ENCODE measurements at places on chromosomes 12 and 14.

GRCh38 chr14:30719137-30719536 is 97.0 kb downstream of the SCFD1 start:
- DNase-seq: no peak

DNA sequence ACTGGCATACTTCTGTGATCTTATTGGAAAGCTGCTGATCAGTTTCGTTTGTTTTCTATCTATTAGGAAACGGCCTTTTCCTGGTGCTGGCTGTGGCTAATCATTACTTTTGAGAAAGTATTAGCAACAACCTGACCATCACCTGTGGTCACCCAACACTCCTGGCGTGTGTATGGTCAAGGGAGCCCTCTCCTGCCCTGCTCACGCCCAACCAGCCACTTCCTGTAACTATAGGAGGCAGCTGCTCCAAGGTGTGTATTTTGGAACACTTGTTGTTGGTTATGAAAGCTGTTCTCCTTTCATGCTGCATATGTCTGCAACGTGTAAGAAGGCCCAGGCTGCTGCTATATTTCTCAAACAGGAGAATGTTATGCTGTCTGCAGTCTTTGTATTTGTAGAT is 1582.8 kb downstream of the AACS start:
- DNase-seq: no peak

DNA sequence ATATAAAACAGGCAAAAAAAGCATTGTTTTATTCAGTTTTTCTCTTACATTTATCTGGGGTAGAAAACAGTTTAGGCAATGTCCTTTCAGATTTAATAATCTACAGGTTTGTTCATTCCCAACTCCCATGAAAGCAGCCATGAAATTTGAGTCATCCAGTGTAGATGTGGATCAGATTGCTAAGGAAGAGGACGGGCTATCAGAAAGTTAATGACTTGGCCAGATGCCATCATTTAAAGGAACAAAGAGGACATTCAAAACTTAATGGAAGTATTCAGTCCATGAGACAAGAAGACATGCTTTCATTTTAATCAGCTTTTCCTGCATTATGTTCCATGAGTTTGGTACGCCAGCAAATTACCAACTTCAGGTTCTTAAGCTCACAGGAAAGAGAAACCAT is 31.1 kb upstream of the POC1B start:
- no peak for DNase-seq

- DNase-seq: no peak
Measured at GRCh38 chr12:75526655-75527511, 15.5 kb upstream of the KRR1 start.

GRCh38 chr14:80385336-80385735 is 174.0 kb upstream of the DIO2 start:
- DNase-seq: no peak

GRCh38 chr12:51156245-51156765 is 16.6 kb downstream of the TFCP2 start:
- DNase-seq: no peak

DNA sequence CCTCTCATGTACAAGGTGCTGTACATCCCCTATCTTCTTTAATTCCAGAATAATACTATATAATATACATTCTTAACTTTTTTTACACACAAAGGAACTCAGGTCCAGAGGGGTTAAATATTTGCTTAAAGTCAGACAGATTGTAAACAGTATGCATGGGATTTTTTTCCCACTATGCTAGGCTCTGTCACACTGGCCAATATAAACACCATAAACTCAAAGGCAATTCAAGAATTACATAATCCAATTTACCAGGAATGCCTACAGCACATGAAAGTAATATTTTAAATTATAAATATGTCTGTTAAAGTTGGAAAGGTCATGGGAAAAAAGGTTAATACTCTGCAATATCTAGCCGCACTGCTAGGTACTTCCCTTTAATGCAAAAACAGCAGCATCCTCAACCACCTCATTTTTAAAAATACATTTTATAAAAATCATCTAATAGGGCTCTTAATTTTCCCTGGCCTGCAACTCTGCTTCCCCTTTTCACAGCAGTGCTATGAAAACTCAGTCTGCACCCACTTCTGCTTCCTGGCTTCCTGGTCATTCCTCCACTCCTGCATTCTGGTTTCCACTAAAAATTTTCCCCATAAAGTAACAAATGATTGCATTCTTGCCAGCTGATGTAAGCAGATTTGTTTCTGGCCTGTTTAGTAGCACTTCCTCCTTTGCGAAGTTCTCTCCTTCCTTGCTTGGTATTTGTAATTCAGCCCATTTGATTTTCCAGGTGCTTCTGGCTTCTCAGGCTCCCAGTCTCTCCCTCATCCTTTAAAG is 128.1 kb downstream of the ITPR2 start:
- DNase-seq: no peak

GRCh38 chr14:49594347-49595091 is 4.2 kb upstream of the LRR1 start:
- no peak for DNase-seq
